HL-60 (cell line): ENCODE measurements at places on chromosomes 1 and 21.
A peak's percentile ranks its signal among the peaks of the same experiment; 100 is the strongest.

DNA sequence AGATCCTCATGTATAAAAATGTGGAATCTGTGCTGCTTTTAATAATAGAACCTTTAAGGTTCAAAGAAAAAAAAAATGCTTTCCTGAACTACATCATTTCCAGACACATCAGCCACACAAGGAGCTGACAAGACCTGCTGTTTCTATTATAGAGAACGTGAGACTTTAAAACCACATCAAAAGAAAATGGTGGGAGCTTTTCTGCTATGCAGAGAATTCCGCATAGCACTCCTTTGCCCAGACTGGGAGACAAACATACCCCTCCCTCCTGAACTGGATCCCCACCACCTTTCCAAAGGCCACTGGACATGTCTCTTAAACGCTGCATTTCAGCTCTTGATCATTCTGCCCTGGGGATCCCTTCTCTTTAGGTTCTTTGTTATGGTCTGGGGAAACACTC lies 41.9 kb downstream of the TRIT1 start:
- no peak for DNase-seq

GRCh38 chr1:162159515-162159914 lies 90.0 kb downstream of the NOS1AP start:
- no peak for DNase-seq

DNA sequence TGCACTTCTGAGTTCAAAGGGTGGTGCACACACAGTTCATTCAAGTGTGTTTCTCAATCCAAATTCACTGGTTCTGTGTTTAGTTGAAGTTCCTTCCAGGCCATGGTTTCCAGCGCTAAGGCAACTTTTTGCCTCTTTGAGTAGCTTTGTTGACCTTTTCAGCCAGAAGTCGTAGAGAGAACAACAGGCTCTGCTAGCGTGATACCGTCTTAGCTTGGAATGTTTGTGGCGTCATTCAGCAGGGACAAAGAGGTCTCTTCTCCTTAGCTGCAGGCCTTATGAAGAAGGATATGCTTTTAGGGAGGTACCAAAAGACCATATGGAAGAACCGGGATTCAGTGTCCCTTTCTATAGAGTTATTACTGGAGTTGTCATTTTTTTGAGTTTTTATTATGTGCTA lies 65.7 kb downstream of the CNIH3 start:
- no peak for DNase-seq

DNA sequence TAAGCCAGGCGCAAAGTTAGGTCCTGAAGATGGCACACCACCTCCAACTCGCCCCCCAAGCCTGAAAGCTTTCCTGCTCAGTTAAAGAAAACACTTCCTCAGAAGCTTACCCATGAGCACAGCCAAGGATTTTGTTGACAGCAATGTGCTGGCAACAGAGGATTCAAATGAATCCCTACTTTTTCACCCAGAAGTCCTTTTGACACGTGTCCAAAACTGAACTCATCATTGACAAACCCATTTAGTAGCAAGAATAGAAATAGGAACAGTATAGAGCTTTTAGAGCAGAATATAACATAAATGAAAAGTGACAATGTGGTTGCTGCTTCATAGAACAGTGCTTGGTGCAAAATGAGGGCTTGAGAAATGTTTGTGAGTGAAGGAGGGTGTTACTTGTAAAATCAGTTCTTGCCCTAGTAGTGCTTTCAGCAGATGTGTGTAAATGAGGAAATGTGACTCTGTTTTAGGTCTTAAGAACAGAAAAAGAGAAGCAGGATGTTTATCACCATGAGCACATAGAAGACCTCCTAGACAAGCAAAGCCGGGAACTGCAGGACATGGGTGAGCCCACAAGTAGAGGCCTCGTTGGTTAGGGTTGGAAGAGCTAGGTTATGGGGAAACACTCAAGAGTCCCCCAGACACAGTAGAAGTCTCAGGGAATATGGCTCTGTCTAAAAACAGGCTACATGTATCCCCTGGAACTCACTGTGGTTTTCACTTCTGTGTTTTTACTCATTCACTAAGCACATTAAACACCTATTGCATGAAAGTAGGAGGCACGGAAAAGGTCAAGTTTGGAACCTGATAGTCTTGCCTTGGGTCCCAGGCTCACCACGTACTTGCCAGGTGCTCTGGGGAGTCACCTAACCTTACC lies 48.6 kb upstream of the TMEM125 start:
- no peak for DNase-seq

DNA sequence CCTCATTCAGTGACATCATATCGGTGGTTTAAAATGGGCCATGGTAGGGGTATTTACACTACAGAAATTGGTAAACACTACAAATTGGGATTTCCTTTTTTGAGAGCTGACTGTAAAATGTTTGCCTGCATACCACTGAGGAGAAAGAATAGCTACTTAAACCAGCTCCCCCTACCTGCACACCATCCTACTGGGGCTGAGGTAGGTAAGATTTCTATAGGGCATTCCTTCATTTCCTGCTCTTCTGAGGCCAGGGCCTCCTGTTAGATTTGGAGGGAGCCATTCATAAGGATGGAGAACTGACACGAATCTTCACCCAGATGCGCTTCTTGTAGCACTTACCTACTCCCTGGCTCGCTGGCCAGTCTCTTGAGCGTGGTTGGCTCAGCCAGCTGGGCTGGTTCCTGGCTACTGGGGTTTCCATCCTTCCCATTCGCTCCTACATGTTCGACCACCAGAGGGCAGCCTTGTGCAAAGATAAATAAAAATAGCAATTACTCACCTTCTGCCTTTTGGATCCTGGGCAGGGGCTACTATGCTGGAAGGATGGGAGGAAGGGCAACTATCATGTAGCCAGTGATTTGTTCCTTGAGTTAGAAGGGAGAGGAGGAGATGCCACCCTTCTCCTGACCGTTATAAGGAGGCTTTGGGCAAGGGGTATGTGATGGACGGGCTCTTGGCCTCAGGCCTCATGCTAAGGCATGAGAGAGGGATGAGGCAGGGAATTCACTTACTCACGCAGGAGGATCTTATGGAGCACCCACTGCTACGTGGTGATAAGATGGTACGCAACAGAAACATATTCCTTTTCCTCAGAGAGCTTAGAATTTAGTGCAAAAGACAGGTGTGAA lies 10.7 kb downstream of the OPTC start:
- peak; percentile 70 for DNase-seq

GRCh38 chr1:169003864-169004516 lies 102.5 kb upstream of the ATP1B1 start:
- DNase-seq = no peak

- DNase-seq = peak; percentile 50
Measured at GRCh38 chr1:202144402-202145067, at the start of gene ARL8A. Gene ARL8A (minus strand): TSS chr1:202144737. CDS start chr1:202144572, 165 bp downstream.

DNA sequence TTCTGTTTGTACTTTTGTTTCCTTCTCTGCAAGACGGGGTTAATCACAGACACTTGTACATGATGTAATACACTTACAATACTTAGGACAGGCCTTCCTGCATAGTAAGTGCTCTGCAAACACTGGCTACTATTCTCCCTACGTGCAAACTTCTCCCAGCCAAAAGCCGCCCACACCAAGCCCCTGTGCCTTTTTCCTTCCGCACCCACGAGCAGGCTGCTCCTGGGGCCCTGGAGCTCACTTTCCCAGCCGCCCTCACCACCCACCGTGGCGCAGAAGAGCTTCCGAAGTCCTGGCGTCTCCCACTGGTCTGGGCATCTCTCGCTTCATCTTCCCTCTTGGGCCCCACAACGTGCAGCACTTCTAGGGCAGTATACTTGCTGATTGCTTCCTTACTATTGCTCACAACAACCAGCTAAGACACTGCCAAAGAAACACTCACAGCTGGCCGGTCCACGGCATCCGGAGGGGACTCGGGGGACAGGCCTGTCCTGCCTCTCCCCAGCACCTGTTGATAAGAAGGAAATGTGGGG lies 22.5 kb upstream of the GPR157 start:
- no peak for DNase-seq

GRCh38 chr1:244054924-244055263 lies 3.8 kb downstream of the ZBTB18 start:
- DNase-seq = no peak

DNA sequence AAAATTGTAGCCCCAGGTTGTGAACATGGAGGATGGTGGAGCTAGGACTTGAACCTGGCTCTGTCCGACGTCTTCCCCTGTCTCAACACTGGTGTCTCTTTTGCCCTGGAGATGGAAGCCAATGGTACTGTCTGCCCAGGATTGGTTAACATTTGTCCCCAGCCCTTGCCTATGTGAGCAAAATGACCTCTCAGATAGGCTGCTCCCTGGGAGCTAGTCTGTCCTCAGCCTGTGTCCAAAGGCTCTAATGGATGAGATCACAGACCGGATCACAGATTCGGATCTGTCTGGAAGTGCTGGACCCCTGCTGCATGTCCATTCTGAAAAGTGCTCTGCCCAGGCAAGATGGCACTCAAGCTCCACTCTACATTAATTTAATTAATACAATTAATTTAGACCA lies 394.4 kb upstream of the VAMP3 start:
- no peak for DNase-seq

- no peak for DNase-seq
Measured at GRCh38 chr1:235998812-235999211, 66.1 kb downstream of the NID1 start.

- no peak for DNase-seq
Measured at GRCh38 chr1:10830961-10831668, 34.7 kb upstream of the CASZ1 start.

GRCh38 chr1:76379506-76379905 lies 305.0 kb downstream of the ST6GALNAC3 start:
- DNase-seq = no peak

GRCh38 chr1:7688659-7689058 lies 82.4 kb upstream of the VAMP3 start:
- DNase-seq = no peak

- DNase-seq = no peak
Measured at GRCh38 chr1:51000651-51001050, 30.6 kb downstream of the CDKN2C start.

- no peak for DNase-seq
Measured at GRCh38 chr1:180962178-180962577, 49.5 kb downstream of the KIAA1614 start.

DNA sequence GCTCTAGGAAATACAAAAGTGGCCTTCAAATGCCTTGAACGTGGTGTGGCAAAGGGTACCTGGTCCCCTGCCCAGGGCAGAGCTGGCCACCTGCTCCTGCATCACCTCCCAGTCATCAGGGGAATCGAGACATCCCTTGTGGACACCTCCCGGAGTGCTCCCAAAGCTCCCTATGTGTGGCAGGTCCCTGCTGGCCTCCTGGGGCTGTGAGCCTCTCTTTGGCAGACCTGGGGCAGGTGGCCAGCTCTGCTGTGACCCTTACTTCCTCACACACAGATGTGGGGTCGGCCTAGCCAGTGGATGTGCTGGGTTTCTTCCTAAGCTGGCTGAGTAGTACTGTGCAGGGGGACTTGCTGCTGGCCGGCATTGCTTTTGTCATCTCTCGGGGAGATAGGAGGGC lies 86.5 kb downstream of the ITPKB start:
- no peak for DNase-seq

DNA sequence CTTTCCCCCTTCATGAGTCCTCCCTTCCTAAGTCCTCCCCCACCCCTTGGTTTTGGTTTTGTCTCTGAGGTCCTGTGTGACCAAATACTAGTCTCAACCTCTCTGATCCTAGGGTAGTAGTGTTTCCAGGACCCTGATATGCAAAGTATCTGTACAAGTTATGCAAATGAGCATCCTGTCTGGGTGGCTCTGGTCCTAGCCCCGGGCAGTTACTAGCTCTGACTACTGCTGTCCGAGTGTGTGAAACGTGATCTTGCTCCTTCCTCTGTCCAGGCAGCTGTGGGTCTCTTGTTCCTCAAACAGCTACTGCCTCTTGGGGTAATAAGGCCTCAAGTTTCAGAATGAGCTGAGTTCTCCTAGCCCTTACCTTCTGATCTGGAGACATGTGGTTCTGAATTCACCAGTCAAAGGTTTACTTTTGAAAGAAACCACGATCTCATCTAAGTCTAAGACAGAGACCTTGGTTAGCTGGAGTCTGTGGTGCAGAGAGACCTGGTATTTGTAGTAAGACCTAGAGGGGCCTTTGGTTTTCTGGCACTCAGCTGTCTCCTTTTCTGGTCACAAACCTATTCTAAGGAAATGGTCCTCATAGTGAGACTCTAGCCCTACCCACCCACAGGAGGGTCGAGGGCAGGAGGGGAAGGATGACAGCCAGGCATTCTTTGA lies 31.0 kb upstream of the IL19 start:
- no peak for DNase-seq

GRCh38 chr1:161913482-161914140 lies 110.1 kb downstream of the OLFML2B start:
- DNase-seq = no peak

- DNase-seq = no peak
Measured at GRCh38 chr1:187326557-187326956, 497.8 kb downstream of the PLA2G4A start.

DNA sequence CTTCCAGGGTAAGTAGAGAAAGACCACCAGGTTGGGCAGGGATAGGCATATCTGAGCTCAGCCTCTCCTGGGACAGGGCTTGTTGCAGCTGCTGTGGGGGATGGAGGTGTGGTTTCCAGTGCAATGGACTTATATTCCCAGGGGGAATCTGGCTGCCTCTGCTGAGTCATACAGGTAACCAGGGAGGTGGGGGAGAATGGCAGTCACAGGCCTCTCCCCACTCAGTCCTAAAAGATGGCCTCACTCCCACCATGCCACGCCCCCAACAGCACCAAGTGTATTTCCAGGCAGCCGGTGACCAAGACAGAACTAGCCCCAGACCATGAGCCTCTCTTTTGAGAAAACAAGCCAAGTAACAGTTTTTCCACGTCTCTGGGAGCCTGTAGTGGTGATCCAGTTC lies 1240.7 kb downstream of the BRINP3 start:
- DNase-seq = no peak

GRCh38 chr1:3003941-3004270 lies 17.4 kb upstream of the ACTRT2 start:
- DNase-seq = no peak

DNA sequence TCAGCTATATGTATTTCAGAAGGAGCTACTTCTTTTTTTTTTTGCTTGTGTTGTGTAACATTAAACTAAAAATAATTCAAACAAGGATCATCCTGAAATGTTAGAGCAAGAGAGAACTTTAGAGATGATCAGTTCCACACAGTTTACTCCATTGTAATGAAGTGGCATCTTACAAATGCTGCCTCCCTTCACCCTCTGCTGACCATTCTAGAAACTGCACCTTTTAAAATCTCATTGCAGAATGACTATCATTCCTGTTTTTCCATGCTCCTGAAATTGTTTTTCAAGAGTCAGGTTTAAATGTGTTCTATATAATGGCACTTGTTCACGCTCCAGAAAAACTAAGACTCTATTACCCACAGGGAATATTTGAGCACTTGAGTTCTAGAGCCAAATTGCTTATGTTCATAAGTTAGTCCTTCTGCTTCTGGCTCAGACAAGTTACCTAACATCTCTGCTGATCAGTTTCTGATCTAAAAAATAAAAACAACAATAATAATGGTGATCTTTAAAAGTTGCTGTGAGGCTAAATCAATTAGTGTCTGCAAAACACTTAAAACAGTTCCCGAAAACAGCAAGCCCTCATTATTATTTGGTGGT lies 21.5 kb upstream of the SLC44A5 start:
- no peak for DNase-seq

DNA sequence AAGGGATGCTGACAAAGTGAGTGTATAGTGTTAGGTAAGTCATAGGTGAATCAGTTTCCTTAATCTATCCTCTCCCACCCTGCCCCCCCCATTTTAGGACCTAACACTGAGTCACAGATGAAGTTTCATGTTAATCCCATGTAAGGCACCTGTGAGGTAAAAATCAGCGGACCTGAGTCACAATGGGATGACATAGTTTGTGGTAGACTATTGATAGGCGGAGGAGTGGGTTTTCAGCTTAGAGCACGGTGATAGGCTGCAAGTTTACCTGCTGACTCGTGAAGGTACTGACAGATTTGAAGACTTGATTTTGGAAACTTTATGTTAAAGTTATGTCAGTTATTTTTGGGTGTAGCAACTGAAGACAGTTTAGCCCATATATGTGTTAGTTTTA lies 1.7 kb downstream of the TOR1AIP1 start:
- no peak for DNase-seq

GRCh38 chr21:44593598-44594405 lies 1.5 kb upstream of the KRTAP10-6 start:
- no peak for DNase-seq
